ENCODE measurements at places on chromosomes 2 and 18.

DNA sequence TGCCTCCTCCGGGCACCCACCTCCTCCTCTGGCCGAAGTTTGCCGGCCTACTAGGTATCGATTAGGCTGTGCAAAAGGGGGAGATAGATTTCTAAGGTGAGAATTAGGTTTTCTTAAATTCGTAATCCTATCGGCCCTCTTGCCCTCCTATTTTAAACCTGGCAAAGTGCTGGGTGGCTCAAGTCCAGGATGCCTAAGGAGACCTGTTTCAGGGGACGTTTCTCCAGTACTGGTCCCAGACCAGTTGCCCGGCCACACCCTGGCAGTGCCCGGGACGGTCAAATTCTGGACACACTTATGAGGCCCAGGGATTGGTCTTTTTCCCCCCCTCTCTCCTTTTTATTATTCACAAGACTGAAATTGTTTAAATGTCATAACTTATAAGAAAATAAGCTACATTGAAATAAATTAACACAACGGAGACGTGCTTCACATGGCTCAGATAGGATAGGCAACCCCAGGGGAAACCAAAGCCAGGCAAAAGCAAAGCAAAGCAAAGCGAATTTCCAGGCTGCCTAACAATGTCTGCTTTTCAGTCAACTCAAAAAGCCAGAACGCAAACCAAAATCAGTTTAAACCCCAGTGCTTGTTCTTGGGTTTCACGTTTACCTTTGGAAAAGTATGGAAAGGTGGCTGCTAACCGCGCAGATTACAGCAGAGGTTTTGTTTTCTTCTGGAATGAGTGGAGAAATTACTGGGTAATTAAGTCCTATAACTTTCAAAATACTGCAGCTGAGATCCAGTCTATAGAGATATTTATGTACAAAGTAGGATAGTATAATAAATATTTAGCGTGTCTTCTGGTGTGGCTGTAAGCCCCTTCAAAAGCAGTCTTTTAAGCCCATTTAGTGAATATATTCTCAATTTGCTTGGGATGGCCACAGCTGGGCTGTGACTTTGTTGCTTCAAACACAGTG, 3.0 kb downstream of the GBX2 start:
- DNase-seq, result no peak

DNA sequence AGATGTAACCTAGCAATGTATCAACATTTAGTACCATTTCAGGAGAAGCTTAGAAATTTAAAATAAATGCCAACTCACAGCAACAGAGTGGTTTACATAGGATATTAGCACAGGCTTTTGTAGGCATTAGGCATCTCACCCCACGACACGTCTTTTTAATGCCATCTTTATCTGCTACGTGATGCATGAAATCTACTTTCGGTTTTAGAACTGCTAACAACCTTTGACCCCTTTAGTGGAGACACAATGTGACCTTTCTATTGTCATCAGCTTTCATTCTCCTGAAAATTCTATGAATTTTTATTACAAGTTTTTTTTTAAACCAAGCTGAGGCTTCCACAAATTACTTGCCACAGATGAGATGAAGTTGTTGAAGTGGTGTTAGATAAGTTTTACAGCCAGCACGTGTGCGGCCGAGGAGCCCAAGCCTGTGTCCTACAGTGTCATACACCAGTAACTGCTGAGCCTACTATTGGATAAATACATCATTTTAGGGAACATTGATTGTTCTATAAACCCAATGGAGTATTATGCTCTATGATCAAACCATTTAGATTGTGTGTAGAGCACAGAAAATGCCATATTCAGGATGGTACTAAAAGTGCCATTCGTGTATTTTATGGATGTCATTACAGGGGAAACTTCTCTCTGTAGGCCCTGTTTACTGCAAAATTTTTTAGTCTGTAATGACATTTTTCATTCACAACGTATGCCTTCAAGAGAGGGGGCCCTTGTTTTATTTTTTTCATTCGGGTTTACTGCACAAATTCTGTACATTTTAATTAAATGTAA, 151.6 kb downstream of the PTGR3 start:
- DNase-seq, result no peak

DNA sequence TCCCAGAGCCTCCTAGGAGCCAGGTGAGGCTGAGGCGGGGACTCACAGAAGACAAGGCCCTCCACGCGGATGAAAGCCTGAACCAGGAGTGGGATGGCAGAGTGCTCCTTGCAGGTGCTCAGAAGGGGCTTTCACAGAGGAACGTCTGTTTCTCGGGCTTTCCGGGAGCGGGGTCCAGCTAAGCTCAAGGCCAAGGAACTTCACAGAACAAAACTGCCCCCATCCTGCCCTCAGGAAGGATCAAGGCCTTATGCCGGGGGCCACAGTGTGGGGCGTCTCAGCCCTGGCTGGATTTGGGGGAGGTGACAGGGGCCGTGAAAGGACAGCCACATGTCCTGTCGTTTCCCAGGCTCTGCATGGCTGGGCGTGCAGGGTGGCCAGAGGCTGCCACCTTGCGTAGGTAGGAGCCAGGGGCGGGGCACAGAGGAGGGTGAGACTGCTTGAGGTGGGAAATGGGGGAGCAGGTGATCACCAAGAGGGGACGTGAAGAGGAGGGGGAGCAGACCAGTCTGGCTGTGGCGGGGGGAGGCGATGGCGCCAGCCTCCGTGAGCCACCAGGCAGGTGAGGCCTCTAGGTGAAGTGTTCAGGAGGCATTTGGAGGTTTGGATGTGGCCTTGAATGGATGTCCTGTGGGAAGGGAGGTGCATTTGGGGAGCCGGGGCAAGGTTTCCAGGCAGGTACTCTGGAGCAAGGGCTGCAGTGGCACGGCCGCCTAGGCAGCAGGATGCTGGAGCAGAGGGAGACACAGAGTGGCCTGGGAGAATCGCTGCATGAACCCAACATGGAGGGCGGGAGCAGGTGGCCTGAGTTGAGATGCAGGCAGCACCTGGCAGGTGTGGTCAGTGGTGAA, 79.1 kb downstream of the TWIST2 start:
- no peak for DNase-seq

- no peak for DNase-seq
Measured at GRCh38 chr2:71530641-71531332, 77.4 kb downstream of the DYSF start.

DNA sequence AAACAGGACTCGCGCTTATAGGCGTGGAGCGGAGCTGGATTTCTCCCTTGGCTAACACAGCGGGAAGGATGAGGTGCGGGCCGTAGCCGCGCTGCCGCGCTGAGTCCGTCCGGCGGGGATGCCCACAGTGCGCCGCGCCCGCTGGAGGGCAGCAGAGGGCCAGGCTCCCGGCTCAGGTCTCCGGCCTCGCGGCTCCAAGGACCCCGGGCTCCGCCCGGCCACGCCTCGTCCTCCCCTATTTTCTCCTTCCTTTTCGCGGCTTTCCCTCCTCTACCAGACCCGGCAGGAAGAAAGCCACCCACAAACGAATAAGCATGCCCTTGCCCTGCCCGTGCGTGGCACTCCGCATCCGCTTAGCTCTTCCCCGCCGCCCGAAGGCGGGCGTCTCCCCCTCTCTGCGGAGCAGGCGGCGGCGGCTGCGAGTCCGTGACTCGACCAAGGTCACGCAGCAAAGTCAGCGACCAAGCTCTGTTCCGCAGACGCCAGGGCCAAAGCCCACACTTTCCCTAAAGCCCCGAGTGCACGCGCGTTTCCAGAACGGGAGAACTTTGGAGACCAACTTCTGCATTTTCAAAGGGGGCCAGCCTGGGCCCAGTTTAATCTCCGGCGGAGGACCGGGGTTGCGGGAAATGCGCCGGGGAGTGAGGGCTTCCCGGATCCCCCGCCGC, 48.5 kb downstream of the KCNIP3 start:
- peak; percentile 56 for DNase-seq

DNA sequence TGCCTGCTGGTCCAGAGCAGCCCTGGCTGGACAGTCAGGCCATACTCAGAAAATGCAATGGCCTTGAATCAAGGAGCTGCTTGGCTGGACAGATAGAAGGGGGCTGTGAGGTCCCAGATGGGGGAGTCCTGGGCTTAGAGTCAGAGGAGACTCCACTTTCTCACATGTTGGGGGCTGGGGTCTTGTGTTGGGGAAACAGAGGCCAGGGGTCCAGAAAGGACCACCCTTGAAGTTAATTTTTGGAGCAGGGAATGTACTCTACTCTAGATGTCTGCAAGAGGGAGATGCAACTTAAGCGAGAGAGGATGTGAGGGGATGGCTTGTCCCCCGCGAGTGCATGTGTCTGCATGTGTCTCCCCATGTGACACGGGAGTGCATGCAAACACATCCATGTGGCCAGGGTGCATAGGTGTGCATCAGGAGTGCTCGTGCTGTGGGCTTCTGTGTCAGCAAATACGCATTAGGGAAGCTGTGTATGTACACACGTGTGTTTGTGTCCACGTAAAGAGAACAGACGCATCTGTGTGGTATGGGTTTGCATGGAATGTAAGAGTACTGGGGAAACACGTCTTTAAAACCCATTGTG, 303.2 kb downstream of the MYCN start:
- no peak for DNase-seq

- no peak for DNase-seq
Measured at GRCh38 chr2:176577054-176577453, 307.8 kb downstream of the MTX2 start.

GRCh38 chr18:57776767-57777166, 26.3 kb downstream of the ATP8B1 start:
- no peak for DNase-seq

GRCh38 chr18:13635046-13635445, 91.3 kb downstream of the FAM210A start:
- DNase-seq, result no peak

Data from stimulated activated CD4-positive, alpha-beta T cell treated with anti-CD3 and anti-CD28 coated beads, Interleukin-4, amount 100 ng/mL, for 24 hours (primary cell).